Hepatic stellate cell (primary cell): ENCODE measurements at places on chromosomes 7 and 10.

DNA sequence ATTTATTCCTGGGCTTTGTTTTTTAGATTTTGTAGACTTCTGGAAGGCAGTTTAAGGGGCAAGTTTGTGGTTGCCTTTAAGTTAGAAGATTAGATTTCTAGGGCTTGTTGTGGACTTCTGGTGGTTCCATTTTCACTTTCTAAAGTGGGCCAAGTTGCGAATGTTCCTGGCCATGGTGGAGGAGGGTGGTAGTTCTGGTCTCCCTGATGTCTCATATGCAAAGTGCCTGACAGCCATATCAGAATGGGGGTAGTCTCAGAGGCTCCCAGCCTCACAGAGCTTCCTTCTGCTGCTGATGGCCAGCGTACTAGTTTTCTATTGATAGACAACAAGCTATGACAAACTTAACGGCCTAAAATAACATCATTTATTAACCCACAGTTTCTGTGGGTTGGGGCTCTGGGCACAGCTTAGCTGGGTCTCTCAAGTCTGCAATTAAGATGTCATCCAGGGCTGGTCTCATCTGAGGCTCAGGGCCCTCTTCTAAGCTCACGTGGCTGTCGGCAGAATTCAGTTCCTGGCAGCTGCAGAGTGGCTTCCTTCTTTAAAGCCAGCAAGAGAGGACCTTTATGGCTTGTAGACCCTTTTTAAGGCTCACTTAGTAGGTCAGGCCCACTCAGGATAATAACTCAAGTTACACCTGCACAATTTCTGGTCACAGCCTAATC is 44.8 kb downstream of the BMPER start:
- DNase-seq, result no peak

- DNase-seq, result no peak
Measured at GRCh38 chr10:131574707-131575430, 263.3 kb upstream of the TCERG1L start.

DNA sequence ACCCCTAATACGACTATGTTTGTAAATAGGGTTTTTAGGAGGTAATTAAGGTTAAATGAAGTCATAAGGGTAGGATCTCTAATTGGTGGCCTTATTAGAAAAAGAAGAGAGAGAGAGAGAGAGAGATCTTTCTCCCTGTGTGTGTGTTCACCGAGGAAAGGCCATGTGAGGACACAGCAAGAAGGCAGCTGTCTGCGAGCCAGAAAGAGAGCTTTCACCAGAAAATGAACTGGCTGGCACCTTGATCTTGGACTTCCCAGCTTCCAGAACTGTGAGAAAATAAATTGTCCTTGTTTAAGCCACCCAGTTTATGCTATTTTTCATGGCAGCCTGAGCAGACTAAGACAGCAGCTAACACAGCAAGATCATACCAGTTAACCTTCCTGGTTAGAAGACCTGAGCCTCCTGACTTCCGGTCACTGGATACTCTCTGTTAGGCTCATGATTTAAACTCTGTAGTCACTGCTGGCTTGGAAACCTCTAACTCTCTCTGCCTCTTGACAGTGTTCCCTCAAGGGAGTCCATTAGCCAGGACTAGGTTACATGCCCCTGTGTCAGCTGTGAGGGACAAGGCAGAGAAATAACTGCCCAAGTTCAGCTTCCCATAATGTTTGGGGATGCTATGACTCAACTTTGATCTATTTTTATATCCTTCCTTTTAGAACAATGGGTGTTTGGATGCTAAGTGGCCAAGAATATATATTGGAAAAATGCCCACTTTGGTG is 102.3 kb downstream of the DYNC1I1 start:
- DNase-seq, result no peak

DNA sequence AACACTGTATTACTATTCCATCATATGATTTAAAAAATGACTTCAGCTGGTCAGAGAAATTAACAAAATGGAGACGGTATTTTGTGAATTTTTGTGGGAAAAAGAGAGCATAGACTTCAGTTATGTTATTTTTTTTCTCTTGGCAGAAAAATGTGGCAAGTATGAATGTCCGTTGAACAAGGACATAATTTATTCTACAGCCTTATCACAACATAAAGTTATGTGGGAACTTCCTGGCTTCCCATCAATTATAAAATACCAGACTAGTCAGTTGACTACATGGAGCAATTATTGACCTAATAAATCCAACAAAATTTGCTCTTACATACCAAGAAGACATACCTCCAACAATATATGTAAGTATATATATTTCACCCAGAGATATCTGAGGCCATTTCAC is 88.6 kb upstream of the PPP1R3A start:
- no peak for DNase-seq

GRCh38 chr7:135235841-135236240 is 2.2 kb downstream of the STRA8 start:
- no peak for DNase-seq

- DNase-seq, result peak; percentile 94
Measured at GRCh38 chr7:96321658-96322372, at the start of gene SLC25A13. SLC25A13 (minus strand) TSS chr7:96322098; CDS start chr7:96321956, 142 bp downstream.

DNA sequence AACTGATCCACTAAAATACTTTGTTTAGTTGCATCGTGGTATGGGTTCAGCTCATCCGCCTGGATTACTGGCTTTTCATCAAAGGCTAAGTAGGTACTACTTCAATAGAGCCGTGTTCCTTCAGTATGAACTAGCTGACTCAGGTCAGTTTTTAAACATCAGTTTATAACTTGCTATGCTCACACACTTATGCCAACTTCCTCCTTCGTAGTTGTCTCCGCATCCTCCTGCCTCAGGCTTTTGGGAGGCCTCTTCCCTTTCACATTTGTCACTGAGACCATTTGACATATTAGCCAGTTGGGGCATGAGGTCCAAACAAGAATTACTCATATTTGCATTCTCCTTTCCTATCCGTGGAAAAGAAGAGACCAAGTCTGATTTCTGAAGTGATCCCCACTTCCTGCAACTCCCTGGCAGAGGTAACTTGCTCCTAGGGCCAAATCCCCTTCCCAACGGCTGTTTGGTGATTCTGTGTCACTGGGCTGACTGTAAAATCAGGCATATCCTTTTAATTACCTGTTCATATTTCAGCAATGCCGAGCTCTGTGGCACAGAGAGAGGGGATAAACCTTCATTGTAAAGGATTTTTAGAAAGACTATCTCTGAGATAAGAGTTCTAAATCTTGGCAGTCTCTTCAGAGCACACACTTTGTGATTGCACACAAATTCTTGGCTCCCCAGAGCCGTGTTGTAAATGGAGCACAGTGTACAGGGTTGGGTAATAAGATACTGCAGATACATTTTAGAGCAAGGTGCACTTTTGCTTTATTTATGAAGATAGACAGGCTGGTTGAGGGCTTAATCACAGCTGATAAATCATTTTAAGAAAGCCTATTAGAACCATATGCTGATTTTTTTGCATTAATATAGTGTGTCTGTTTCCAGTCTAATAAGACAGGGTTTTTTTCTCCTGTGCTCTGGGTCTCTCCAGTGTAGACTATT is 108.0 kb downstream of the CREB5 start:
- DNase-seq, result no peak

DNA sequence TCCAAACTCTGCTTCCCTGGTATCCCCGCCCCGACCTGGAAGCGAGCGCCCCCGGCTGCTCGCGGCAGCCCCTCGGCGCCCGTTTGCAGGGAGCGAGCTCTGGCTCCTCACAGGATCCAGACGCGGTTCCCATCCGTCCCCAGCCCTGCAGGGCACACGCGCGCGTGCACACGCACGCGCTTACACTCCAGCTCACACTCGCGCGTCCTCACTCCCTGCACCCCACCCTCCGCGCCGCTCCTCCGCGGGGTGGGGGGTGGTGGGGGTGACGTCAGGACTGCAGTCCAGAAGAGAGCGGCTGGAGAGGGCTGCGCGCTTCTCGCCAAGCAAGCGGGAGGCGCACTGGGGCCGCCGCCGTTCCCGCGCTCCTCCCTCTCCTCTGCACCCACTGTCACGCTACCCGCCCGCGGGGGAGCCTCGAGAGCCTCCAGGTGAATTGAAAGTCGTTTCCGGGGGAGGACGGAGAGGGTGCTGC is 255.6 kb downstream of the OTUD1 start:
- DNase-seq, result no peak

GRCh38 chr7:133284092-133284491 is 31.2 kb downstream of the EXOC4 start:
- no peak for DNase-seq
